Activated T-helper 1 cell treated with Interleukin-2 at 50 U/mL for 16 hours (primary cell): ENCODE measurements at places on chromosomes 1 and 21.

- peak; percentile 66 for DNase-seq
These were observed 41.9 kb upstream of the TNFRSF1B start for GRCh38 chr1:12124693-12125421.

DNA sequence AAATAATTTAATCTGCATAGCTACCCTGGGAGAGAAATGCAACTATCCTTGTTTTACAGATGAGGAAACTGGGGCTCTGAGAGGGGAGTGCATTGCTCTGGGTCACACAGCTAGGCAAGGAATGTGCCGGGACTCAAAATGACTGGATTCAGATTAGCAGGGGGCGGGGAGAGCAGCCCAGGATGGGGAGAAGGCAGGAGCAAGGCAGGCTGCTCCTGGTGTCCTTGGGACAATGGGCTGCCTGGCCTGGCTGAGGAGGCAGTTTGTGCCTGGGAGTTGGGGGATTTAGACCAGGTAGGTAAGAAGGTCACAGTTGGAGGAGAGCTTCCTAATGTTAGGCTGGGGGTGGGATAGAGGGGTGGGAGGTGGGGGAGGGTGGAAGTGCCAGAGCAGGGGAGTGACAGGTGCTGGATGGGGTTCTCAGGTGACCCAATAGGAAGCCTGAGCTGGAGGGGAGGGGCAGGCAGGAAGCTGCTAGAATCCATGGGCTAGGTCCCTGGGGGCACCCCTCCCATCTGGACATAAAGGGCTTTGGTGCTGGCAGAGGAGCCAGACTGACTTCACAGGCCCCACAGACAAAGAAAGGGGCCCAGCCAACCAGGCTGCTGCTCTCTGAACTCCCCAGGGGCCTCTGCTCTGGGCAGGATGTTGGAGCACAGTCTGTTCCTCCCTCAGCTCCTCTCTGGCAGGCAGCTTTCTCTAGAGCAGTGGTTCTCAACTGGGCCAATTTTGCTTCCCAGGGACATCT is 29.0 kb downstream of the TRIM62 start:
- DNase-seq: no peak

GRCh38 chr1:183551924-183552323 is 38.3 kb downstream of the NCF2 start:
- DNase-seq: no peak

DNA sequence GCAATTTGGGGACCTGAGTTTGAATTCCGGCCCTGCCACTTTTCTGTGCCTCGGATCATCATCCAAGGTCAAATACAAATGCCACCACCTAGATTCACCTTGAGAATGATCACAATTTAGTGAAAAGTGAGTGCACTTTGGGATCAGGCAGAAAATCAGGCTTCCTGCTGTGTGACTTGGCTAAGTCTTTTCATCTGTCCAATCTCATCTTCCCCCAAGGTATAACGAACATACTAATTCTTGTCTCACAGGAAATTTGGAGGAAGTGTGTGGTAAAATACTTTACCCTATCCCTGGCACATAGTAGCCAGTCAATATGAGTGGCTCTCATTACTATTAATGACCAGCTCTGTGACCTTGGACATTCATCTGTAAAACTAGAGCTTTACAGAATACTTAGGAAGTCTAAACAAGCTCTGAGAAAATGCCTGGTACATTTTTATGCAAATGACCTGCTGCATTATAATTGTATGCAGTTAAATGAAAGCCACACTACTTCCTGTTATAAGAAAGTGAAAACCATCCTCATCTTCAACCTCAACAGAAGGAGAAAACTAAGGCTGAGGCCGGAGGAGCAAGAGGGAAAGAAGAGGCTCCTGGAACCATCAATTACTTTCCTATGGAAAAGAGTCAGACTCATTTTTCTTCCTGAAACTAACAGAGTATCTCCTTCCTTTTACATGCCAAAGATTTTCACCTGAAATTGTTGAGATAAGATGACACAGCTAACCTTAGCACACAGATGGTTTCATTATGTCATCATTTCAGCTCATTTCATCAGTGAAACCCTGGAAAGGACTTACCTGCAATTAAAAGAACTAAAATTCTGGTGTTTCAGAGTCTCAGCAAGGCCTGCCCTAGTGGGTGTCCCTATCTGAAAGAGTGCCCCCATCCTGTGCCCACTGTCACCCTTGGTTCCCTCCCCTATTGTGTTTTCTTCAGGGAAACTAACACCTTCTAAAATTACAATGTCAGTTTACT is 32.6 kb upstream of the RGS8 start:
- DNase-seq: no peak

DNA sequence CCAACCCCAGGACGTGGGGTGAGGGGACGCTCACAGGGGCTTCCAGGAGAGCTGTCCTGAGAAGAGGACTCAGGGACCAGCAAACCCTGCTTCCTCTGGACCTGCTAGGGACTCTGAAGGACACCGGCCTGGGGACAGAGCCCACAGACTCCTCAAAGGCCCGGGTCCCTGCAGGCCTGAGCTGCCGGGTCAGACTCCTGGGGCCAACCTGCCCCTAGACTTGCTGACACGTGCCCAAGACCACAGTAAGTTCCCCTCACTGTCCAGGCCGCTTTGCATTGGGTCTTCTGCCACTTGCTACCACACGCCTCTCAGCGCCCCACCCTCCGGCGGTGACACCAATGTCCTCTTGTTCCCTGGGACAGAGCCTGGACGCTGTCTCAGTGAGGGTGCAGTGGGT is 106.6 kb upstream of the IFFO2 start:
- no peak for DNase-seq

- DNase-seq: no peak
These were observed 49.7 kb downstream of the AHDC1 start for GRCh38 chr1:27554293-27554692.

DNA sequence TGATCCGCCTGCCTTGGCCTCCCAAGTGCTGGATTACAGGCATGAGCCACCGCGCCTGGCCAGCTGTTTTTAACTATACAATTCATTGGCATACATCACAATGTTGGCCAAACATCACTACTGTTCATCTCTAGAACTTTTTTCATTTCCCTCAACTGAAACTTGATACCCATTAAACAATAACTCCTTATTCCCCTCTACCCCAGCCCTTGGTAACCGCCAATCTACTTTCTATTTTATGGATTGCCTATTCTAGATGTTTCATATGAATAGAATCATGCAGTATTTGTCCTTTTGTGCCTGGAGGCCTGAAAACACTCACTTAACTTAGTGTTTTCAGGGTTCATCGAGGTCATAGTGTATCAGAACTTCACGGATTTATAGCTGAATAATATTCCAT is 16.2 kb downstream of the BTF3L4 start:
- DNase-seq: no peak

- DNase-seq: no peak
These were observed at the start of gene MYOG for GRCh38 chr1:203085528-203086406. Gene MYOG (minus strand): TSS chr1:203086012. CDS start chr1:203085961, 51 bp downstream.

DNA sequence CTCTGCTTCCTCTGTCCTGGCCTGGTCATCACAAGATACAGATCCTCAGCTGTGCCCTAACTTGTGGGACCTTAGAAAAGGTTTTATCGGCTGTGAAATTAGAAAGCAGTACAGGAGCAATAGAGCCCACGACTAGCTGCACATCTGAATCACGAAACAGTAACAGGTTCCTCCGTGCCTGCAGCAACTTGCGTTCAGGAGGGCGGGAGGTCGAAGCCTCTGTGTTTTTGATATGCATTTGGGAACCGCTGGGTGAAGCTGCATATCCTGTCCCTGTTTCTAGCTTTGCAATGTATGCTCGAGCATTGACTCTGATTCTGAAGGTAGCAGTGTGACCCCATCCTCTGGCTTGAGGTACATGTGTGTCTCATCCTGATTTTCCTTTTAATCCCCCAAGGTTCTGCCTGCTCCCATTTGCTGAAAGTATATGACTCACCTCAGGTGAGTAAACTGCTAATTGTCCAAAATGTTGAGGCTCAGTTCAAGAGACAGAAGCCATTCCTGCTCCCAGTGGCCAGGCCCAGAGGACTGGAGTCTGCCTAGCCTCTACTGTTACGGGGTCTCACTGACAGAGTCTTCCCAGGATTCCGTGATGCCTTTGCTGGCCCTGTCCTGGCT is 44.3 kb downstream of the SCCPDH start:
- no peak for DNase-seq

DNA sequence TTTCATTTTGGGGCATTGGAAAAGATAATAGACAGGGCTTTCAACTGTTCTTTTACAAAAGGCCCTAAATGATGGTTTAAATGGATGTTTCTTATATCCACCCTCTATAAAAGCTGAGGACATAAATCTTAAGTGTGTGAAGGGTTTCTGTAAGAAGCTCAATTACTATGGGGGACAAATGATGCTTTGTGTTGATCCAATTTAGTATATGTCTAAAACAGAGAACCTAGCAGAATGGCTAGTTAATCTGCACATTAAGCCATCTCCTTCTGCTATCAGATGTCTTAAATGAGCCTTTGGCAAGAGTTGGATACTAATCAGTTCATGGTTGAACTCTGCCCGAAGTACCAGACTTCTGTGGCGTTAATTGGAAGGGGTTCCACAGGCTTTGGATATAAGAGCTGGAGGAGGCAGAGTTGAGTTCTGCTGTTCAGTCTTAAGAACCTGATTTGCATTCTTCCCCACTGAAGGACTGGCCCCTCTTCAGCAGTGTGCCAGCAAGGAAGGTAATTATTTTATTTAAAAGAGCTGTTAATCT is 43.1 kb downstream of the PTGFRN start:
- no peak for DNase-seq

DNA sequence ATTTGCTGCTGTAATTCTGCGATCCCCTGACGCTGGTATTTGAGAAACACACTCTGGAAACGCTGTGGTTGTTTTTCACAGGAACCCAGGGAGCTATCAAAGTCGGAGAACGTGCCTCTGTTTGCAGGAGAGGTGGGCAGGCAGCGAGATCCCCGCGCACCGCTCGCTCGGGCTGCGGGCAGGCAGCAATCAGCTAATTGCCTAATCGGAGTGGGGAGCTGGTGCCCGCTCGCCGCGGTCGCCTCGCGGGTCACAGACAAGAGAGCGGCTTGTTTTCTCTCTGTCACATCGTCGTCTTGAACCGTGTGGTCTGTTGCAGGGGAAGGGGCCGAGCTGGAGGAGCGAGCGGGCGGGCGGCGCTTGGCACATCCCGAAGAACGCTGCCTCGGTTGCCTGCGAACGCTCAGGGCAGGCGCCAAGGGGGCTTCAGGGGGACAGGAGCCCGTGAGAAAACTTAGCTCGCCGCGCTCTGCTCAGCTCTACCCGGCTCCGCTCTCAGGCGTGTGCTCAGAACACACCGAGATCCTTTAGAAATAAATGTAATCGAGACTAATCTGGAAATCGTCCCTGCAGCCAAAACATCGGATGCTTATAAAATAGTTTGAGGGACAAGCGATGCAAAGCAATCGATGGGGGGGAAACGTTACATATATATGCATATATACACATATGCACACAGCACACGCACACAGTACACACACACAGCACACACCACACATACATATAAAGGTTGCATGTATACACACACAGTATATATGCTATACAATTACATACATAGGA is 93.6 kb upstream of the SMYD2 start:
- DNase-seq: no peak

GRCh38 chr1:181522864-181523263 is 39.5 kb downstream of the CACNA1E start:
- no peak for DNase-seq

DNA sequence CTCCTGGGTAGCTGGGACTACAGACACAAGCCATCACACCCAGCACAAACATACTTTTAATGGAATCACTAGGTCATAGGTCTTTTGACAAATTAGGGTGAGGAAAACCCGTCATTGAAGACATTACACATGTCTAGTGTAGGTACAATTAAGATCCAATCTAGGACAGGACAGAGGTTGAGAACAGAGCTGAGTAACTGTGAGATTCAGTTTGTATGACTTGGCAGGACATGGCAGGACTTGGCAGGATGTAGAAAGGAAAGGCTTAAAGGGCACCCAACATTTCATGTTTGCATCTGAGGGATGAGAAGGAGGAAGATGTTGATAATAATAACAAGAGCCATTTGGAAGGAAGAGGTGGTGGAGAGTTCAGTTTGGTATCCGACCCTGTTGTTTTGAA is 483.8 kb downstream of the PCP4 start:
- no peak for DNase-seq

- no peak for DNase-seq
These were observed 5.3 kb downstream of the PLXNA2 start for GRCh38 chr1:208238710-208239472.

- no peak for DNase-seq
These were observed 15.1 kb downstream of the MORN1 start for GRCh38 chr1:2376261-2376741.

DNA sequence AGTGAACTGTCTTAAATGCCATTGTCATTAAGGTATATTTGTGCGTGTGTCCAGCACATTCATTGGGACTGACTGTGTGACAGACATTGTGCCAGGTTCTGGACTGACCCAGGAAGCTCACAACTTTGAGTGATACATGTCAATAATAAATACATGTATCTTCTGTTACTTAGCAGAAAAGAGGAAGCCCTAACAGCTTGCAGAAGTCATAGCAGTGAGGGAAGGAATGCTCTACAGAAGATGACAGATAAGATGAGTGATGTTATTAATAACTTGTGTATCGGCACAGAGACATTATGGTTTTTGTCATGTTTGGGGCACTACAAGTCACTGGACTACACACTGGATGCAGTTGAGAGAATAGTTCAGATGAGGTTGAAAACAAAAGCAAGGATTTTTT is 1.2 kb upstream of the SRSF11 start:
- DNase-seq: no peak

DNA sequence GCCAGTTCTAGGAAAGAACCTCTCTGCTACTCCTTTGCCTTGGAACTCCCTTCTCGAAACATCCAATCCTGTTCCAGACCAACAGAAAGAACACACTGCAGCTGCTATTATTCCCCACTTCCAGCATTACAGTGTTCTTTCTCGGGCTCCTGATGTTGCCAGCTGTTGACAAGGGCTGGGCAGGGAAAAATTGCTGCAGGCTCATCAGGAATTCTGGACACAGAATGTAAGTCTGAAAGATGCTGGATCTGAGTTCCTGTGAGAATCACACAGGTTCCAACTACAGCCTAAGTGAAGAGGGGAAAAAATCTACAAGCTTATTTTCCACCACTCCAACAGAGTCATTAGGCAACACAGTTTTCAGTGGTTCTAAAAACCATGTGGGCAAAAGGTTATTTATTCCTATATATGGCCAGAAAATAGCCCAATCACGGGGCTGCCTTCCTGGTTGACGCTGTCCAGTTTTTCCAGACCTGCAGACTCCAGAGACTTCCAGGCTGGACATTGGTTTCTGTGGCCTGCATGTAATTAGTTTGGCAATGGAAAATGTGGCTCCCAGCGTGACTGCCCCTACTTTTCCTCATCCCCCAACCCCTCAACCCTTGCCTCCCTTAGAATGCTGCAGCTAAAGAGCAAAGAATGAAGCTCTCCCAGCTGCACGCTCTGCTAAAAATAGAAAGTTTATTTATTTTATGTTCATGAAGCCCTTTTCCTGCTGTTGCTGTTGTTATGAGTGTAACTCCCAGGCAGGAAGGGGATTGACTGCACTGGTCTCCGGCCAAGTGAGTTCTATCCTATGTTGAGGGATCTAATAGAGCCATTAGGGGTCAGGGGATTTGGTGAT is 8.3 kb upstream of the KIAA0040 start:
- DNase-seq: no peak

GRCh38 chr1:86858524-86859261 is 55.2 kb downstream of the SELENOF start:
- no peak for DNase-seq

GRCh38 chr1:54314696-54315095 is 91.5 kb downstream of the SSBP3 start:
- no peak for DNase-seq
